Iris pigment epithelial cell (primary cell): ENCODE measurements at places on chromosomes 2 and 18.
A peak's percentile ranks its signal among the peaks of the same experiment; 100 is the strongest.

DNA sequence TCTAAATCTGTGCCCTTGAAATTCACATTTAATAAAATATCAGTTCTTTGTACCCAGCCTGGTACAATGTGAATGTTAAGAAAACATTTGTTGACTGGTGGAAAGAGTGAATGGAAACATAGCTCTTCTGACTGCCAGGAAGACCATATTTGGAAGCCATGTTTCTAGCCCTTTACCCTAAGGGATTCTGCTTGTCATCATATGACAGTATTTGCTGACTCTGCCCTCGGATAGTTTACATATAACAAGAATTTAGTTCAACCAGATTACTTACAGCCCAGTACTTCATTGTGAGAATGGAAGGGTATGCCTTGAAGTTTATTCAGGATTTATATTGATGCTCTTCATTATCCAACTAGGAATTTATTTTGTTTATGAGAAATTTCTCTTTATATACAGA is 13.8 kb upstream of the KCNS3 start:
- no peak for DNase-seq

- DNase-seq, result peak; percentile 73
These were observed 97.2 kb upstream of the OTOS start for GRCh38 chr2:240237609-240238174.

- DNase-seq, result no peak
These were observed 12.6 kb downstream of the AGPS start for GRCh38 chr2:177405029-177405692.

- DNase-seq, result peak; percentile 4
These were observed at the start of gene NOL4 for GRCh38 chr18:34224423-34225217. Gene NOL4, minus strand, starts transcription at chr18:34224913. Its CDS starts 1,660 bp downstream, at chr18:34223253.

DNA sequence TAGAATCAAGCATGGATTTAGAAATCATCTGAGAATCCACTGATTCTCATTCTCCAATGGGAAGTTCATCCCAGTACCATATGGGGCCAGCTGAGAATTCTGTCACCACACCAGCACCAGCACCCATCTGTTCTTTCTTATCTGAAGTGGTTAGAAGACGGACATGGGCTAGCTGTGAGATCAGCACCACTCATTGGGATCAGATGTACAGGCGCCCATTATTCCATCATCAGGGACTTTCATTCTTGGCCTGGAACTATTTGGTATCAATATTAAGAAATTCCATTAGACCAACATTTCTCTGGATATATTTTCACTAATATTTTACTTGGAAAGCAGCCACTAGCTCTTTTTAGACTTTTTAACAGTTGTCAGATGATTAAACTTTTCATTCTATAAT is 185.9 kb upstream of the LINC00305 start:
- no peak for DNase-seq

DNA sequence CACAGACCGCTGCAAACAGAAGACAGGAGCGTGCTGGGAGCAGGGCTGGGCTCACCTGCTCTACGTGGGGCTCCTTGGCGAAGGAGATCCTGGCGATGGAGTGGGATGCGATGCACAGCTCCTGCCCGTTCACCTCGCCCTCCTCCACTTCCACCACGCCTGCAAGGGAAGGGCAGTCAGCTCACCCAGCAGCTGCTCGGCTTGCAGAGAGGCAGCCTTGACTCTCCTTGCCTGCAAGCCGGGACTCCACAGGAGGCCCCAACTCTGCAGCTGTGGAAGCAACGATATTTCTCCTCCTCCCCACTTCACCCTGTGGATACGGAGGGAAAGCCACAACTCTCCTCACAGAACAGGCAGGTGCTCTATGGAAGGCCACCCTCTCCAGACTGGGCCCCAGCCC is 35.1 kb downstream of the THAP4 start:
- no peak for DNase-seq

DNA sequence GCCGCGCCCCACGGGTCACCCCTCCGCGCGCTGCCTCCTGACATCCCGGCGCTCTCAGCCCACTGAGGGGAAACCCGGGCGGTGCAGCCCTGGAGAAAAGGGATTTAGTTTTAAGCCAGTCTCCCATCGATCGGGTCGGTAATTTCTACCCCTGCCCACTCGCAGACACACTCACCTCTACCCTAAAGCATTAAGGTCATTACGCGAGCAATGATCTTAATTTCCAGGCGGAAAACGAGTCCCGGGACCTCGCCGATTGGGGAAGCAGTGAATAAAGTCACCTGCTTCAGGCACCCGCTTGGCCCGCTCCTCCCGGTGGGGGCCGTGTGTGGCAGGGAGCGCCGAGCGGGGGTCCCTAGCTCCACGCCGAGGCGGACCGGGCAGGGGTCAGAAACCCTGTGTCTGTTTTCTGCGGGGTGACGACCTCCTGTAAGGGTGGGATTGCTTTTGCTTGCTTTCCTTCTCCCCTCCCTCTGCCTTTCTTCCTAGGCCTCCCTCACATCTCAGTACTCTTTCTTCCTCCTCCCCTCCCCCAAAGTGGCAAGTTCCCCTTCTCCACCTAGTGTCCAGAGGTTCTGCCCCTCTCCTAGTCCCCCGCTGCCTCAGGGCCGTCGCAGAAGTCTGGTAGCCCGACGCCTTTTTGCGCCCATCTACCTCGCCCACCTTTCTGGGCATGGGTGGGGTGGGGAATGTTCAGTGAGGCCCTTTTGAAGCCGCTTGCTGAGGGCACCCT is 142.6 kb downstream of the MEIS1 start:
- no peak for DNase-seq

- DNase-seq, result no peak
These were observed 108.5 kb downstream of the WDSUB1 start for GRCh38 chr2:159177957-159178356.

- no peak for DNase-seq
These were observed 198.4 kb downstream of the EIPR1 start for GRCh38 chr2:3179208-3179607.

GRCh38 chr18:8005870-8006569 is 438.9 kb downstream of the PTPRM start:
- DNase-seq, result no peak

DNA sequence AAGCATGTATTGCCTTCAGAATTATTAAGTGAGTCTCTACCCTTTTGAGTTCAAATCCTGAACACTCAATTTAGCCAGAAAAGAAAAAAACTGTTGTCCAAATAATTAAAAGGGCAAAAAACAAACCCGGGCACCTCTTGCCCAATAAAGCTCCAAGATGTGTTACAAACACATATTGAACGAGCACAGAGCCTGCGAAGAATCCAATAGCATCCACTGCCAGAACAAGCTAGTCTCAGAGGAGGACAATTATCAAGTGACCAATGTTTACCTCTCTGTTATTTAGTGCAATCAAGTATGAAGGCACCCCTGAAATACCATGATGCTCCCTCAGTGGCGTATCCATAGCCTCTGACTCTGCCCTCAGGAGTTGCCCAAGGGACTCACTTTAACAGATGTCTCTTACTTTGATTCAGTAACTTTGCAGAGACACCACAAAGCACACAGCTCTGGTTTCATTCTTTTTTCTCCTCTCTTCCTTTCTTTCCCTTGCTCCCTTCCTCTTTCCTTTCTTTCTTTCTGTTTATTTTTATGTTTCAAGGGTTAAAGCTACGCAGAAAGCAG is 93.5 kb upstream of the SPATS2L start:
- DNase-seq, result no peak

GRCh38 chr2:177992992-177993391 is 79.6 kb downstream of the PDE11A start:
- no peak for DNase-seq

GRCh38 chr2:173874894-173875237 is 90.3 kb downstream of the SP3 start:
- DNase-seq, result no peak

GRCh38 chr2:1169291-1169949 is 218.8 kb downstream of the SNTG2 start:
- no peak for DNase-seq

DNA sequence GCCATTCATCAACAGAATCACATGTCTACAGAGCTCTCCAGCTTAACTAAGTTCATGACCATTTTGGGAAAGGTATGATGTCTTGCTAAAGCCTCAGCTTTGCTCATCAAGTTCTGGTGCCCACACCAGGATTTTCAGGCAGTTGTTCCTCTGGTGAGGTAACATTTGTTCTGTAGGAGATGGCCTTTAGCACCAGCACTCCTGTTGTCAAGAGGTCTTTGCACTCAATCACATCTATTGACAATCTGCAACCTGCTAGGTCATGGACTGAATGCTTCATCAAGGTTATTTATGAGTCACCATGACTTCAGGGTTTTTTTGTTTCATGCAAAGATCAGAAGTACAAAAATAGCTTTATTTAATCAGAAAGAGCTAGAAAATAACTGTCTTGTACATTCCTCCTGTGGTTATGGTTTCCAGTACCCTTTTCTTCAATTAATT is 36.6 kb upstream of the VIT start:
- peak; percentile 21 for DNase-seq

- peak; percentile 92 for DNase-seq
These were observed 3.9 kb upstream of the WDSUB1 start for GRCh38 chr2:159290289-159290907.

DNA sequence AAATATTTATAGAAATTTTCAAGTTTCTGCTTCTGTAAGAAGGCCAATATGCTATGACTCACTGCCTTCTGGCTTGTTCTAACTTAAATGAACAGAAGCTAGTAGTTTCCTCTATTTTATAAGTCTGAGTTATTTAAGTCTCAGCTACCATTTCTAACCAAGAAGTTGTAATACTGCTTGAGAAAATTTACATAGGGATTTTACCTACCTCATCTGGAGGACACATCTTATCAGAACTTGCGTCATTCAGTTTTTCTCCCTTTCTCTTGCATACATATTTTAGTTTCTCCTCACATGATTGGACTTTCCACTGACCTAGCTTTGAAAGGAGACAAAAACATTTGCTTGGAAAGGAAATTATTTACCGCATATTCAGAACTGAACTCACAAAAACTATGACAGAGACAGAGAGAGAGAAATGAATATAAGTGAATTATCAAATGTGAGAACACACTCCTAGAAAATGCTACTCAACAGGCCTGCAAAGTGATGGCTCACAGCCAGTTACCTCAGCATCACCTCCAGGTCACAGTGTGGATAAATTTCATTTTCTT is 81.1 kb upstream of the CD302 start:
- DNase-seq, result peak; percentile 79

DNA sequence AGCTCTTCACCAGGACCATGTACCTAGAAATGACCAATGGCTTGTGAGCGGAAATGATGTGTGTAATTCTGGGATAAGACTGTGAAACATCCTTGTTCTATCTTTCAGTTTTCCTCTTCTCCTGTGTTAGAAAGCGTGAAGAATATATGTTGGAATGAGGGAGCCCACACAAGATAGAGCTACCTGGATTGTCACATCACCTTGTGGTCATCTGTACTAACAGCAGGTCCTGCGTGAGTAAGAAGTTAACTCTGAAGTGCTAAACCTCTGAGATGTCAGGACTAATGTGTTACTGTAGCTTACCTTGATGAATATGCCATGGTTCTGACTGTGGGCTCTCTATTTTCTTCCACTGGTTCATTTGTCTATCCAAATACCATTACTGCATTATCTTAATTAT is 75.6 kb downstream of the FASTKD2 start:
- no peak for DNase-seq

- peak; percentile 4 for DNase-seq
These were observed 151.1 kb upstream of the UBE2E3 start for GRCh38 chr2:180829261-180829660.

DNA sequence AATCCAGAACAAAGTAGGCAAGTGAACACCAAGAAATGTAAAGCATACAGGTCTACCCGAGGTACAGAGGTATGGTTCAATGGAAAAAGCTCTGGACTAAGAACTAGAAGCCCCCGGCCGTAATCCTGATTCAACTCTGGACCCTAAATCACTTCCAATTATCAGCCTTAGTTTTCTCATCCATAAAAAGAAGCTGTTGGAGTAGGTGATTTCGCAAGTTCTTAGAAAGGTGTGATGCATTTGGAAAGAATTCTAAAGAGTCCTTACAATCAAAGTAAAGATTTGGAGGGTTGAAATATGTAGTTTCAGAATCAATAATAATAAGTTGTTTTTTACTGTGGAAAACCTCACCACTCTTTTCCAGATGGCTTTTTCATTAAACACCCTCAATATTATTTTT is 622.1 kb upstream of the ID2 start:
- no peak for DNase-seq

DNA sequence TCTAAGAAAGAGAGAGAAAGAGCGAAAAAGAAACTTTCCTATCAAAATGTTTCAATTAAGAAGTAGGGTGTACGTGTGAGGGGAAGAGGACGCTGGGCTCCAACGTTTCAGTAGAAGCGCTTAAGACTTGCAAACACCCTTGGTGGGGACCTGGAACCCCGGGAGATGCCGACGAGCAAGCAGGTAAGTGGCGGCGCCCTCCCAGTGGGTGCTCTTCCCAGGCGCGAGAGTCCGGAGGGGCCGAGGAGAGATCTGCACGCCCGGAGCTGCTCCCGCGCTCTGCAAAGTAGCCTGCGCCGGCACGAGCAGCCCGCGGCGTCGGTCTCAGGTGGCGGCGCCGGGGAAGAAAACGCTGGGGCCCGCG is 678 bp upstream of the OTX1 start:
- peak; percentile 26 for DNase-seq

GRCh38 chr2:182784777-182785176 is 68.7 kb downstream of the DNAJC10 start:
- DNase-seq, result peak; percentile 60

DNA sequence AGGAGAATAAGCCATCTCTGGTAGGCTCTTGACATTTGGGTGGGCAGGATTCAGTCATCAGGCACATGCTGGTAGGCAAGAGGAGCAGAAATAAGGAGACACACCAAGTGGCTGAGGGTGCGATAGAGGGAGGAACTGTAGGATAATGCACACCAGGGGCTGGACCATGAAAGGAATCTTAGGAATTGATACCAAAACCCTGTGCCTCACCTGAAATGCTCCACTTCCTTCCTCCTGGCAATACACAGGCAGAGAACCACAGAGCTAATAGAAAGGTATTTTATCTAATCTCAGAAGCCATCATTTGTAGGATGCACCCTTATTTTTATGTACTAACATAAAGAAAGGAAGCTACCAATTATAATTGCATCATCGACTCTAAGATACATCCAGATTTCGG is 4.4 kb upstream of the CYP1B1 start:
- DNase-seq, result no peak

GRCh38 chr2:218072002-218072401 is 2.9 kb downstream of the RUFY4 start:
- no peak for DNase-seq

- peak; percentile 50 for DNase-seq
These were observed 258.4 kb upstream of the ZNF804A start for GRCh38 chr2:184339966-184340365.

DNA sequence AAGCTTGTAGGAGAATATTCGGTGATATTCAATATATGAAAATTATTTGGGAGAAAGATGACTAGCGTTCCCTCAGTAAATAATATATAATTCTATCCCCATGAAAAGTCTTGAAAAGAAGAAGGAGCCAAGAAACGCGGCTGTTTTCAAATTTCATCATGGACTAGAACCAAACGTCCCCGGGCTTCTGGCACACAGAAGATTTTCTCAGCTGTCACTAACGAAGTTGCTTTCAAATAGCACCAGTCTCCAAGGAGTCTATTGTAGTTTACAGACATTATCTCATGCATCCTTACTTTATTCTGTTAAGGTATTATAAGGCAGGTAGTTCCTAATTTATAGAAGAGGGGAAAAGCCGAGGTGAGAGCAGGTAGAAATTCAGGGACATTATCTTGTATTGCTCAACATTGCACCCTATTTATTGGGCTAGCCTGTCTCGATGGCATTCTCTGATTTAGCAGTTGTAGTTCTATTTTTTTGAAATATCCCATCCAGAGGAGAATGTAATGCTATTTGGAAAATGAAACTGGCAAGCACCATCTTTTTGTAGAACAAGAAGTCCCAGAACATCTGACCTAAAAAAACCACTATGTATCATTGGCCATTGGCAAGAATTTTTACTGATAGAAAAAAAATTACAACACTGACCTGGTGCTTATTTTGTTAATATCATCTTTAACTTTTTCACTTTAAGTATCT is 198.1 kb upstream of the RASGRP3 start:
- no peak for DNase-seq
